ENCODE measurements at places on chromosomes 7 and 10.

DNA sequence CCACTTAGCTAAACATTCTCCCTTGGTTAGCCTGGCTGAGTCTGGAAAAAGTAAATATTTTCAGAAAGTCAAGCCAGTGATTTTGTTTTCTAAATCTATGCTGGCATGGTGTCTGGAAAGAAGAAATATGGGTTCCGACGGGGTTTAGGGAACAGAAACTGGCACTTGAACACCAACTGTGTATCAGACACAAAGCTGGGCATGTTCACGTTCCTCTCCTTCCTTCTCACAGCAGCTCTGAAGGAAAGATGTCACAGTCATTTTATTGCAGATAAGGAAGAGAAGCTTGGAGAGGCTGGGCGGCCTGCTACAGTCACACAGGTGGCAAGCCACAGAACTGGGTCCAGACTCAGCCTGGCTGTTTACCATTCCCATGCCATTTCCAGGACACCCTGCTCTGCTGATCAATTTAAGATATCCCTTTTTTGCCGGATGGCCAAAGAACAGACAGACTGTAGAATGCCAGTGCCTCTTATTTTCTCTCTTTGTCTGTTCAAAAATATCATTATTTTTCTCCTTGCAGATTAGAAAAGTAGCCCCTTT is 118.8 kb downstream of the HERPUD2 start:
- DNase-seq: no peak

DNA sequence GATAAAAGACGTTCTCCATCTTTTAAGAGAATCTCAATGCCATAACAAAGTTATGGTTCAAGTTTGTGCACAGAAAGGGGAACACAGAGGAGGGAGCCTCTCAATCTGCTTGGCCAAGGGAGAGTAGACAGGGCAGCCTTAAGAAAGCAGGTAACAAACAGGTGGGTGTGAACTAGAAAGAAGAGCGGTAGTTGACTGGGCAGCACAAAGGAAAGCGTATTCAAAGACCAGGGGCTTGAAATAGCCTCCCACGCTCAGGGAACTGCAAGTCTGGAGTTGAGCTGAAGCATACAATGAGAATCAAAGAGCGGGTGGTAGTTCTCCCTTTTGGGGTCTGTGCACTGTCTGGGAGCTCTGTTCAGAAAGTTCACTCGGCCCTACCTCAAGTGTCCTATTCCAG is 18.9 kb upstream of the MACC1 start:
- DNase-seq: no peak

- DNase-seq: no peak
Measured at GRCh38 chr10:47190301-47190700, 109.7 kb upstream of the GDF10 start.

DNA sequence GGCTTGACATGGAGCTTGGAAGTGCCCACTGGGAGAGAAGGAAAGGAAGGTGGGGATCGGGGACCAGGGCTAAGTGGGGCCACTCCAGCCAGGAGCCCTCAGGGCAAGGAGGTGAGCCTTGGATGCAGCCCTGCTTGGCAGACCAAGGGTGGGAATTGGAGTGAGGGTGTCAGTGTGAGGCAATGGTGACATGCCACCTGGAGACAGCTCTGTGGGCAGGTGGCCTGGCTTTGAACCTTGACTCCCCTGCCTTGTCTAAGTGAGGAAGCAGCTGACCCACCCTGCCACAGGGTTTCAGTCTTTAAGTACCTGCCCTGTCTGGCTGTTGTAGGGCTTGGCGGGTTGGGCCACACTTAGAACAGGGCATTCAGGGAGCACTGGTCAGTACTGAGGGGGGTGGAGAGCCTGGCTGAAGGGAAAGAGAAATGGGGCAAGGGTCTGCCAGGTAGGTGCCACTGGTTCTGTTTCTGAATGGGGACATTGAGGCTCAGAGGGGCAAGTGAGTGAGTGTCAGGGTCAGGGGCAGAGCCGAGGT is 4.8 kb downstream of the RAMP3 start:
- no peak for DNase-seq

DNA sequence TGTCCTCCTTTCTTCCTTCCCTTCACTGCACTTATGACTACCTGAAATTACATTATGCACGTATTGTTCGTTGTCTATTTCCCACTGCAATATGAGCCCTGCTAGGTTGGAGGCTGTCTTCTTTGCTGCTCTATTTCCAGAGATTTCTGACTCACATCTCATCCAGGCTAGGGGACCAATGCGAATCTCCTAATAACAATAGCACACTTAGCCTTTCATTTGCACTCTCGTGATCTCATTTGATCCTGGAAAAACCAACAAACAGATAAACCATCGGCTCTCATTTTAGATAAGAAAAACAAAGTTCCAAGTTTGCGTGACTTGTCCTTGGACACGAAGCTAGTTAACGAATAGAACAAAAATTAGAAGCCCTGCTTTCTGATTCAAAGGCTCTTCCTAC is 1.4 kb downstream of the ZNF438 start:
- no peak for DNase-seq

- no peak for DNase-seq
Measured at GRCh38 chr7:41163991-41164390, 538.9 kb downstream of the INHBA start.

- no peak for DNase-seq
Measured at GRCh38 chr7:140635345-140635744, 5.3 kb downstream of the DENND2A start.

DNA sequence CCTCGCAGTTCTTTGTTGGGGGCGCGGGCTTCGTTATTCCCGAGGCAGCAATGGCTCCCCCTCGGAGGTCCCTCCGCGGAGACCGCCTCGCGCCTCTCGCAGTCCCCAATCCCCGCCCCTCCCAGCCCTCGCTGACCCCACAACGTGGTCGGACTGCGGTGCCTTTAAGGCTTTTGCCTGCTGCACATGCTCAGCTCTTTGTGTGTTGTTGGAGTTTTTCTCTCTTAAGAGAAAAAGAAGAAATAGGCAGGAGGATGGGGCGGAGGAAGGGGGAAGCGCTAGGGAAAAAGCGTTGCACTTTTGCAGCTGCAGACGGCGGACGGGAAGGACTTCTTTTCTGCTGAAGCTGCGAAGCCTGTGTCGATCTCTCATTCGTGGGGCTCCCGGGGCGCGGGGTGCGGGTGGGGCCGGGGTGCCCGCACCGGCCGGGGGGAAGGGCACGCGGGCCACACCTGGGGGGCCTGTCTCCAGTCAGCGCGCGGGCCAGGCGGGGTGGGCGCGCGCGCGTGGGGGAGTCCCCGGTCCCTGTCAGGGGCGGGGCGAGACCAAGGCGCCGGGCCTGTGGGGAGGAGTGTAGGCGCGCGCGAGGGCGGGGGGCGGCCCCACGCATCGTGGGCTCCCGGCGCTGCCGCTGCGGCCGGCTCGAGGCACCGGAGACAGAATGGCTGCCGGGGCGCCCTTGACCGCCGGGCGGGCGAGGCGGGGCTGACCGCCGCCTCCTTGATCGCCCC is 445 bp upstream of the ATRNL1 start:
- peak; percentile 19 for DNase-seq

GRCh38 chr10:91602868-91603568 is 29.9 kb downstream of the PPP1R3C start:
- DNase-seq: no peak

GRCh38 chr10:1737222-1738061 is at the start of gene ADARB2:
Gene ADARB2, minus strand, starts transcription at chr10:1737525.
- no peak for DNase-seq

DNA sequence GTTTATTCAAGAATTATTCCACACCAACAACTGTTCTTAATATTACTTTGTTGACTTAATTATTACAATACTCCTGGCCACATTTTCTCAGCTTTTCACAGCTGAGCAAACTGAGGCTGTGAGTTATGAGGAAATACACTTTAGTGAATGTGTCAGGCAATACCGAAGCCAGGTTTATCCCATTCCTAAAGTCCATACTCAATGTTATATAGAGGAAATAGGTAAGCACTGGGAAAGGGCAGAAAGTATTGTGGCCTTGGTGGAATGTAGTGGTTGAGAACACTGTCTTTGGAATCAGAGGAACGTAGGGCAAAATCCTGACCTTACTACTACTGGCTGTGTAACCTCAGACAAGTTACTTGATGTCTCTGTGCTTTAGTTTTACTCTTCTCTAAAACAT is 110.8 kb downstream of the CD36 start:
- no peak for DNase-seq

GRCh38 chr10:110993024-110993693 is 73.8 kb downstream of the SHOC2 start:
- peak; percentile 7 for DNase-seq

- no peak for DNase-seq
Measured at GRCh38 chr7:155352076-155352752, 54.5 kb downstream of the INSIG1 start.

- no peak for DNase-seq
Measured at GRCh38 chr7:90169891-90170290, 15.6 kb downstream of the STEAP1 start.

- DNase-seq: no peak
Measured at GRCh38 chr10:4129866-4130477, 345.0 kb upstream of the KLF6 start.

DNA sequence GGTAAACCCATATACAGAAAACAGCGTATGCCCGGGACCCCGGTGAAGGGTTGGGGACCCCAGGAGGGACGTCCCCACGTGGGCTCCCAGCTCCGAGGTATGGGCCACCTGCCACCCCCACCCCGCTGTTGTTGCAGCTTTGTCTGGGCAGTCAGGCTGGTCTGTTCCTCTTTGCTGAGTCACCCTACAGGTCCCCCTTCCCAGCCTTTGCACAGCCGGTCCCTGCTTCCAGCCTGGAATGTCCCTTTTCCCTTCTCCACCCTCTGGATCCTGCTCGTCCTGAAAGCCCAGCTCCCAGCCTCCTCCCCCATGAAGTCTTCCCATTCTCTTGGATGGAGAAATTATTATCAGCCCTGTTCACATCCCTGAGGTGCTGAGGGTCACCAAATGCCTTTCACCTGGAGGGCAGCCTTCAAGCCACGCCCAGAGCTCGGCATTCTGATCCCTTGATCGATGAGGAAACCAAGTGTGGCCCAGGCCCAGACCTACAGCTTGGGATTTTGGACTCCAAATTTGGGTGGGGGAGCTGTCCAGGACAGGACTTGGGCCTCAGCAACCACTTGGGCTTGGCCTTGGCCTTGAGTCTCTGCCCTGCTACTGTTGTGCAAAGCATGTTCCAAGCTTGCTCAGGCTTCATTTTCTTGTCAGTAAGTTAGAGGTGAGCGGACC is 2.6 kb downstream of the CLDN4 start:
- no peak for DNase-seq
